Natural killer cell treated with Interleukin-12 subunit alpha and Interleukin-12 subunit beta and Interleukin-15 and Interleukin-18, amount 100 ng/mL, for 72 hours (primary cell): ENCODE measurements at places on chromosomes 13 and 19. TPM values are rescaled to one million over a fixed set of nuclear protein-coding genes. Genes with fewer than 3 reads are reported as not detected.

DNA sequence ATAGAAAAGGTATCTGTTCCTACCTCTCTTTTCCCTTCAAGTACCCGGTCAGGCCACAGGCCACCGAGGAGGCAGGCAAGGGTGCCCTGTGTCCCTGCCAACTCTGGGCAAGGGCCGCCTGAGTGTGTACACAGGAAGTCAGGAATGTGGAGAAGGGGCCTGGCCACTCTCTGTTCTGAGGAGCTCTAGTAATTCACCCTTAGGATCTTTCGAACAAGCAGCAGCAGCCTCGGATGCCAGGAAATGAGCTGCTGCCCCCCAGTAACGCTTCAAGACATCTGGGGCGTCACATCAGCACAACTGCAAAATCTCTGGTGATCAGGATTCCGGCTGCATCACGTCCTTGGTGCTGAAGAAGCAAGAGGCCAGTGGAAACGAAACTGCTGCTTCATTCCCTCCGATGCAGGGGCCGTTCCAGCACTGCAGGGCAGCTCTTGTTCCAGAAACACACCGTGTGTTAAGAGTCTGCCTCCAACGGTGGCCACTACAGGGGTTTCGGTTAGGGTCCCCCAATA lies 2.0 kb downstream of the RAB20 start:
- H3K4me1 ChIP-seq = peaks cover 7% of the 10 kb centered on the region
- peak overlapping the region; percentile 6 for H3K4me3 ChIP-seq
- no peak for DNase-seq
- peaks cover 18% of the 10 kb centered on the region for H3K27me3 ChIP-seq

- no peak overlapping the region for H3K4me3 ChIP-seq
- no peaks in the 10 kb centered on the region for H3K36me3 ChIP-seq
- DNase-seq = no peak
Measured at GRCh38 chr13:101144808-101145419, 271.4 kb downstream of the NALCN start.

The DCT gene
- not detected for total RNA-seq

DNA sequence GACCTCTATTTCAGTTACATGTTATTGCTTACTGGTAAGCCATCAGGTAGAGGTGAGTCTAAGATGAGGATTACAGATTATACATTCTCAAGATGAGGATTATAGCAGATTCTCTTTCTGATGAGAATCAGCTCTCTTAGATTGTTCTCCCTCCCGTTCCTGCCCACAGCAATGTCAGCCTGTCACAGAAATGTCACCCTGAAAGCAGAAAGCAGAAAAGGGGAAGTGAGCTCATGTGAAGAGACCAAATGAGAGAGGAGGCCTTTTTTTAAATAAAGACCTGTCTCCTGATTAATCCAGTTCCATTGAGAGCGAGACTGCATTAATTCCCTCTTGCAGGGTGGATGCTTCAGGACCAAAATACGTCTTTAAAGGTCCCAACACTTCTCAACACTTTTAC lies 445.6 kb downstream of the KCTD12 start:
- no peak overlapping the region for H3K27ac ChIP-seq
- no peak for DNase-seq
- no peaks in the 10 kb centered on the region for H3K27me3 ChIP-seq
- no peaks in the 10 kb centered on the region for H3K4me1 ChIP-seq
- H3K4me3 ChIP-seq = no peak overlapping the region

The ELF1 gene
- total RNA-seq = 61.8 TPM

The TMEM38A gene
- total RNA-seq = not detected

GRCh38 chr13:32267836-32268439 lies 47.2 kb downstream of the ZAR1L start:
- H3K27ac ChIP-seq = peak overlapping the region; percentile 40
- H3K27me3 ChIP-seq = no peaks in the 10 kb centered on the region
- H3K36me3 ChIP-seq = peaks cover 5% of the 10 kb centered on the region
- H3K4me3 ChIP-seq = no peak overlapping the region
- H3K4me1 ChIP-seq = peaks cover 10% of the 10 kb centered on the region

DNA sequence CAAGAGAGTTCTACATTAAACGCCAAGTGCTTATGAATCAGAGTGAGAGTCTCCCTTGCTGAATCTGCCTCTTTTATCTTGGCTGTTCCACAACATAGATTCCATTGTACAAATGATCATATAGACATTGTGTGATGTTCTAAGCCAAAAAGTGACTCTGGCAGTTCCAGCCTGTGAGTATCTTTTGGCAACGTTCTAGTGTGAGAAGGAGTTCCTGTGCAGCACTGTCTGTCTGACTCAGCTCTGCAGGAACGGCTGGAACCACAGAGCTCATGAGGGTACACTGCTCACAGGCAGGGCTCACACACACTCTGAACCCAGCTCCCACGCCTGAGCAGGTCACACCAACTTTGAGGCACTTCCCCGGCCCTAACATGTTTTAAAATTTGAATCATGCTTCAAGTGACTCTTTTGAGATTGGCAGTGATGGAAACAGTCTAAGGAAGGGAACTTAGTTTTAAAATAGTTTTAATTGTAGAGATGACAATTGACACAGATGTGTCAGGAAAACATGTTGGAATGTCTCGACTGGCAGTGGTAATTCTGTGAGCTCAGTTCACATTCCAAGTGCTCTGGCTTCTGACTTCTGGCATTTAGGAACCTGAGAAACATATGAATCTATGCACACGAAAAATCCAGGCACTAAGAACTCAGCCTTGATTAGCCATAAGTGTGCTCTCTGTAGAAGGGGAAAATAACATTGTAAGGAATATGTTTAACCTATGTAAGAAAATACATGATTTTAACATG lies 272.0 kb downstream of the UQCRFS1 start:
- H3K27ac ChIP-seq = no peak overlapping the region
- no peaks in the 10 kb centered on the region for H3K36me3 ChIP-seq
- peaks cover 4% of the 10 kb centered on the region for H3K27me3 ChIP-seq
- no peak for DNase-seq
- no peaks in the 10 kb centered on the region for H3K4me1 ChIP-seq

The MED25 gene
- total RNA-seq = 48.0 TPM

DNA sequence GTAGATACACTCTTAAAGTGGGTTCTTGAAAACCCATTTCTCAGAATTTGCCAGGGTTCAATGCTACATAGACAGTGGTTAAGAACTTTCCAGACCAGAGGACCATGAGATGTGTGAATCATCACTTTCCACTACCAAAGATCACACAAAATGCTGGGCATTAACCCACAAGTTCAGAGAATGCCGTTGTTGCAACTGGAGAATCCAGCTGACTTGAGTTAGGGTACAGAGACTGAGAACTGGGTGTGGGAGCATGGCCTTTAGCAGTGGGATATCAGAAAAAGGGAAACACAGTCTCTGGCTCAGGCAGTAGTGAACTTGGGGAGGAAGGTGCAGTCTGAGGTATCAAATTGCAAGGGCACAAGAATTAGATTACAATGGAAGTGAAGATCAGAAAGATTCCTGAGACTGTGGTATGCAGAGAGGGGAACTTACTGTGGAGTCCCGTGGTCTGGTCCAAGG lies 51.5 kb upstream of the WDFY2 start:
- H3K4me1 ChIP-seq = peaks cover 48% of the 10 kb centered on the region
- no peaks in the 10 kb centered on the region for H3K27me3 ChIP-seq
- peak; percentile 62 for DNase-seq

DNA sequence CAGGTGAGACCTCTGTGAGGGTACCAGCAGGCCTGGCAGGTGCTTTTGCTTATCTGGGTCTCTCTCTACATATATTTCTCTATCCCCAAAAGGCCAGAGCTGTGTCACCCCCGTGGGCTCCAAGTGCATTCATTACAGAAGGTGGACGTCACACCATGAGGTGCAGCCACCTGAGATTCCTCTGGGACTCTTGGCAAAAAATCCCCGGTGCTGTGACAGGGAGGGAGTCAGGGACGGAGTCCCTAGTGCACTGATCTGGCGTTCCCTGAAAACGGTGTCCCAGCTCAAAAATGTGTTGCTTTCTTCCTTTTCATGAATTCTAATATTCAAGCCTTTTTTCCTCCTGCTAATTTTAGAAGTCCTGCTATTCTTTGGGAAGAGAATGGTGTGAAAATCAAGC lies 13.5 kb downstream of the TSHZ3 start:
- peaks cover 34% of the 10 kb centered on the region for H3K4me1 ChIP-seq
- no peaks in the 10 kb centered on the region for H3K27me3 ChIP-seq
- H3K36me3 ChIP-seq = no peaks in the 10 kb centered on the region
- no peak for DNase-seq
- H3K4me3 ChIP-seq = no peak overlapping the region
- no peak overlapping the region for H3K27ac ChIP-seq

- H3K36me3 ChIP-seq = no peaks in the 10 kb centered on the region
- H3K4me3 ChIP-seq = no peak overlapping the region
- no peak overlapping the region for H3K27ac ChIP-seq
- DNase-seq = no peak
Measured at GRCh38 chr13:111877906-111878305, 189.0 kb upstream of the SOX1 start.

GRCh38 chr13:106985481-106985880 lies 417.5 kb upstream of the ARGLU1 start:
- no peak for DNase-seq
- no peak overlapping the region for H3K4me3 ChIP-seq
- no peaks in the 10 kb centered on the region for H3K36me3 ChIP-seq
- no peaks in the 10 kb centered on the region for H3K4me1 ChIP-seq

DNA sequence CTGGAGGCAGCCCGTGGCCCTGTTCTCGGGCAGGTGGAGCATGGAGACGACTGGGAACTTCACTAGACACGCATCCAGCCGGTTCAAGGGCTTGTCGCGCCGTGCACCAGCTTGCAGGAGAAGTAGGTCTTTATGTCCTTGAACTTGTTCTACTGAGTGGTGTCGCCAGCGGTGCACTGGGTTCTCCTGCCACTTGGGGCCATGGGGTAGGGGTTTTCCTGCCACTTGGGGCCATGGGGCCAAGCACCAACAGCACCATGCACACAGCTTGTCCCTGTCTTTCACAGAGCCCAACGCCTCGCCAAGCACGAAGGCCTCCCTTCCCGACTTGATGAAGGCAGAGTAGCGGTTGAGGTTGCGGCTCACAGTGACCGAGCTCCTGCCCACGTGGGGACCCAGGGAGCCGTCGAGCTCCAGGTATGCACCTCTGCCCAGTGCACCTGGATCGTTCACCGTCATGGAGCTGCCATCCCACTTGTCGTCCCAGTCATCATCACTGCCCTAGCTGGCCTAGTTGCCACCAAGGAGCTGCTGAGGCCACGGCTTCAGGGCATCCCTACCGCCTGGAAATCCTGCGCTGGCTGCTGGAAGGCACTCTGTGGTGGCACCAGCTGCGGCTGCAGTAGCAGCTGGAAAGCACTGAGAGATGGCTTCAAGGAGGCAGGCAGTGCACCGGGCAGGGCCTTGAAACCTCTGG lies 40.5 kb upstream of the TPM4 start:
- no peak overlapping the region for H3K4me3 ChIP-seq
- no peak for DNase-seq
- H3K4me1 ChIP-seq = no peaks in the 10 kb centered on the region
- H3K27me3 ChIP-seq = no peaks in the 10 kb centered on the region
- H3K27ac ChIP-seq = no peak overlapping the region
- no peaks in the 10 kb centered on the region for H3K36me3 ChIP-seq

GRCh38 chr13:90107661-90108060 lies 1239.8 kb upstream of the MIR17HG start:
- no peaks in the 10 kb centered on the region for H3K27me3 ChIP-seq
- H3K4me1 ChIP-seq = no peaks in the 10 kb centered on the region
- DNase-seq = no peak
- no peak overlapping the region for H3K27ac ChIP-seq
- H3K4me3 ChIP-seq = no peak overlapping the region

The CEACAM20 gene
- total RNA-seq = not detected

- peaks cover 4% of the 10 kb centered on the region for H3K4me1 ChIP-seq
- H3K27ac ChIP-seq = no peak overlapping the region
- H3K27me3 ChIP-seq = no peaks in the 10 kb centered on the region
- H3K36me3 ChIP-seq = peaks cover 5% of the 10 kb centered on the region
- no peak for DNase-seq
Measured at GRCh38 chr13:106297283-106297682, 238.2 kb downstream of the EFNB2 start.

DNA sequence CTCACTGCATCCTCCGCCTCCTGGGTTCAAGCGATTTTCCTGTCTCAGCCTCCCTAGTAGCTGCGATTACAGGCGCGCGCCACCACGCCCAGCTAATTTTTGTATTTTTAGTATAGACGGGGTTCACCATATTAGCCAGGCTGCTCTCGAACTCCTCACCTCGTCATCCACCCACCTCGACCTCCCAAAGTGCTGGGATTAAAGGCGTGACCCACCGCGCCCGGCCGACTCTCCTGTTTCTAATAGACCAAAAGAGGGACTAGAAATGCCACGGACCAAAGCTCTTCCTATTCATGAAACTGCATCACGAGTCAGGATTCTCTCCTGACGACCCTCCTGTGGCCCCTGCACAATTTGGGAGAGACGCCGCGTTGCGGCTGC lies 563 bp downstream of the ZNF43 start:
- peak overlapping the region; percentile 100 for H3K27ac ChIP-seq
- DNase-seq = no peak
- no peaks in the 10 kb centered on the region for H3K27me3 ChIP-seq
- H3K4me1 ChIP-seq = peaks cover 35% of the 10 kb centered on the region

- peaks cover 12% of the 10 kb centered on the region for H3K27me3 ChIP-seq
- peaks cover 48% of the 10 kb centered on the region for H3K4me1 ChIP-seq
- H3K36me3 ChIP-seq = no peaks in the 10 kb centered on the region
- peak overlapping the region; percentile 55 for H3K4me3 ChIP-seq
- DNase-seq = peak; percentile 79
Measured at GRCh38 chr13:51814825-51815650, 11.1 kb upstream of the DHRS12 start.

DNA sequence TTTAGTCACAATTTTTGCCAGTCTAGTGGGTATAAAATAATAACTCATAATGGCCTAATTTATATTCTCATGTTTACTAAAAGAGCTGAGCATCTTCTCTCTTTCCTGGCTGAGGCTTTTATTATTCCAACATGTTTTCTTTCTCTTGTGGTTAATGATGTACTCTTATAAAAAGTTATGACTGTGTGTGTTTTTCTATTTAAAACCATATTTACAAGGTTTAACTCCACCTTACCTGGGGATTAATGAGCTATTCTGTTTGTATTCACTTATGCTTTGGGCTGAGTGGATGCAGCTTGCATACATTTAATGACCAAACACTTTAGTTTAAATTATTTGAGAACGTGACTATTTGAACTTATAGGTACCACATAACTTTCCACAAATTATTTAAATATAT lies 1365.7 kb upstream of the SLC10A2 start:
- no peak overlapping the region for H3K27ac ChIP-seq
- no peak for DNase-seq
- no peaks in the 10 kb centered on the region for H3K4me1 ChIP-seq
- peaks cover 11% of the 10 kb centered on the region for H3K36me3 ChIP-seq
- H3K4me3 ChIP-seq = no peak overlapping the region

DNA sequence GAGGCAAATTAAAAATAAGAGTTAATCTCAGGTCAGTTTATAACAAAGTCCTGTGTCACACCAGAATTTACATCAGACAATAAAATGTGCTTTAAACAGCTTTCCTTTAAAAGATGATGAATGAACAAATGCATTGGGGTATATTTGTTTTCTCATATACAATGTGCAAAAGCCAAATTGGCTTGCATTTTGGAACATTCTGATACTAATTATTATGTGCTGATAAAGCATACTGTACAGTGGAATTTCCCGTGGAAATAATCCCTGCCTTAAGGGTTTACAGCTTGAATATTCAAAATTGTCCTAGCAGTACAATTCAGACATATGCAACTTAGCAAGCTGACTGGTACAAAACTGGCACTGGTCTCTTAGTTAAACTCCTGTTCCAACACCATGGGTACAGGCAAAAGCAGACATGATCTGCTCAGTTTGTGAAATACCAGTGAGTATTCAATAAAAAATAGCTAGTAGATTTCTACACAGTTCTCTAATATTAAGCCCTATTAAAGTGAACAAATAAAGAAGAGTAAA lies 373.4 kb downstream of the SLITRK1 start:
- H3K4me1 ChIP-seq = no peaks in the 10 kb centered on the region
- H3K36me3 ChIP-seq = no peaks in the 10 kb centered on the region
- H3K27me3 ChIP-seq = no peaks in the 10 kb centered on the region
- H3K27ac ChIP-seq = no peak overlapping the region
- no peak overlapping the region for H3K4me3 ChIP-seq
- DNase-seq = no peak
